Esophagus muscularis mucosa (tissue), 4 donors: ENCODE measurements at places on chromosomes 3 and 15. TPM values are rescaled to one million over a fixed set of nuclear protein-coding genes. Genes with fewer than 3 reads are reported as not detected.

Gene AGBL1
- total RNA-seq, result 0.06 TPM

Gene STRIT1
- not detected for total RNA-seq

GRCh38 chr15:66937588-66937987, 127.8 kb upstream of the SMAD3 start:
- H3K4me1 ChIP-seq, result peaks cover 31% of the 10 kb centered on the region
- H3K27me3 ChIP-seq, result no peaks in the 10 kb centered on the region
- no peak overlapping the region for H3K4me3 ChIP-seq
- no peak overlapping the region for H3K27ac ChIP-seq

GRCh38 chr3:150286390-150287147, 121.5 kb upstream of the TSC22D2 start:
- no peaks in the 10 kb centered on the region for H3K36me3 ChIP-seq
- H3K27ac ChIP-seq, result no peak overlapping the region
- H3K4me1 ChIP-seq, result no peaks in the 10 kb centered on the region
- H3K27me3 ChIP-seq, result no peaks in the 10 kb centered on the region
- DNase-seq, result no peak

- peaks cover 61% of the 10 kb centered on the region for H3K4me1 ChIP-seq
- H3K36me3 ChIP-seq, result no peaks in the 10 kb centered on the region
- peak overlapping the region; percentile 98 for H3K4me3 ChIP-seq
- DNase-seq, result no peak
Observed at GRCh38 chr15:38253351-38253781, 730 bp downstream of the SPRED1 start.
